Breast epithelium (tissue), 4 donors: ENCODE measurements at places on chromosomes 2 and 18. TPM values are rescaled to one million over a fixed set of nuclear protein-coding genes. Genes with fewer than 3 reads are reported as not detected.
A peak's percentile ranks its signal among the peaks of the same experiment; 100 is the strongest.

GRCh38 chr2:109545828-109546713, 67.7 kb downstream of the SEPTIN10 start:
- DNase-seq: no peak

GRCh38 chr18:32422201-32422600, 48.5 kb downstream of the GAREM1 start:
- no peak for DNase-seq

GRCh38 chr18:76433788-76434187, 61.3 kb downstream of the ZNF516 start:
- no peak for DNase-seq

GRCh38 chr2:193690572-193690971, 1495.8 kb upstream of the TMEFF2 start:
- no peak for DNase-seq

The MPP4 gene
- total RNA-seq: 0.29 TPM

DNA sequence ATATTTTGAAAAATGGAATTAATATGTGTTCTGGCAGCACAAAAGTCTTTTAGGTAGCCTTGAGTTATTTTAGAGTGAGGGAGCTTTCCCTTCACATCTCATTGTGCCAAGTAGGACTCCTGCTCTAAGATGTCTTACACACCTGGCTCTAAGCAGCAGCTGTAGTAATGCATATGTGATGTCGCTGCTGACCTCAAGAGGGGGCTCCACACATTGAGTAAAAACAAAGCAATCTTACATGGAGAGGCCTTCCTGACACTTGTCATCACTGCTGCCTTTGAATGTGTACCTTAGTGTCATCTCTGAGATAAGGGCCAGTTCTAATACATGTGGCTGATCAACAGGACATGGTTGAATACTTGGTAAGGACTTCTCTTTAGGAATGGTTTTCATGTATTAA, 75.8 kb downstream of the ACTR3 start:
- DNase-seq: no peak

GRCh38 chr2:170715062-170715931, at the start of gene SP5:
Gene SP5, plus strand, starts transcription at chr2:170715337. Its CDS starts 176 bp downstream, at chr2:170715513.
- DNase-seq: peak; percentile 52

The ZSWIM2 gene
- total RNA-seq: 0.32 TPM

- no peak for DNase-seq
Measured at GRCh38 chr2:25557179-25558036, 116.0 kb downstream of the DTNB start.

DNA sequence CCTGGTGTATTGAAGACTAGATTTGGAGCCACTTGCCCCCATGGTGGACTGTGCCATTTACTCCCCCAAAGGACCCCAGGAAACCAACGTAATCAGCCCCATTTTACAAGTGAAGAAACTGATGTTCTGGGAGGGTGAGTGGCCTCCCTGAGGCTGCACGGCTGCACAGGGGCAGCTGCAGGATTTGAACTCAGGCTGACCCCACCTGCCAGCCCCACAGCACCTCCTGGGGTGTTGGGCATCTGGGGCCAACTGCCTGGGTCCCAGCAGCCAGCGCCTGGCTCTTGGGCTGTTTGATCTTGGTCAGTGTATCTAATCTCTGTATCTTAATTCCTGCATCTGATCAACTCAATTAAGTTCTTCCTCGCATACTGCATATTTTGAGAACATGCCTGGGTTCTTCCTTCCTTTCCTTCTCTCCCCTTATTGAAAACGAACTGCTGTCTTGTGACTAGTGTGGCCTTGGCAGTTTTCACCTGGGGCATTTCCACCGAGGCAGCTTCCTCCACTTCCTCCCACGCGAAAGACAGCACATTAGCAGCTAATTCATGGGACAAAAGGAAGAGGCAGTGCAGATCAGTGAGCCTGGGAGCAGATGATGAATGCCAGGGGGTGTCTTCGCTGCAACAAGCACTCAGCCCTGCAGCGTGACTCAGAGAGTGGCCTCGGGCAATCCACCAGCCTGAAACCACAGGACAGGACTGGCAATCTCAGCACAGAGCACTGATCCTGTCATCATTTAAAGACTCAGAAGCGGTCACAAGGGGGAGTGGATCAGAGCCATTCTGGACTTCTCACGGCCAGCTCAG, 184.1 kb upstream of the RAB12 start:
- DNase-seq: no peak

GRCh38 chr18:46821856-46822711, 65.2 kb upstream of the ST8SIA5 start:
- no peak for DNase-seq

GRCh38 chr2:108270768-108271506, 17.8 kb upstream of the SULT1C2 start:
- no peak for DNase-seq

DNA sequence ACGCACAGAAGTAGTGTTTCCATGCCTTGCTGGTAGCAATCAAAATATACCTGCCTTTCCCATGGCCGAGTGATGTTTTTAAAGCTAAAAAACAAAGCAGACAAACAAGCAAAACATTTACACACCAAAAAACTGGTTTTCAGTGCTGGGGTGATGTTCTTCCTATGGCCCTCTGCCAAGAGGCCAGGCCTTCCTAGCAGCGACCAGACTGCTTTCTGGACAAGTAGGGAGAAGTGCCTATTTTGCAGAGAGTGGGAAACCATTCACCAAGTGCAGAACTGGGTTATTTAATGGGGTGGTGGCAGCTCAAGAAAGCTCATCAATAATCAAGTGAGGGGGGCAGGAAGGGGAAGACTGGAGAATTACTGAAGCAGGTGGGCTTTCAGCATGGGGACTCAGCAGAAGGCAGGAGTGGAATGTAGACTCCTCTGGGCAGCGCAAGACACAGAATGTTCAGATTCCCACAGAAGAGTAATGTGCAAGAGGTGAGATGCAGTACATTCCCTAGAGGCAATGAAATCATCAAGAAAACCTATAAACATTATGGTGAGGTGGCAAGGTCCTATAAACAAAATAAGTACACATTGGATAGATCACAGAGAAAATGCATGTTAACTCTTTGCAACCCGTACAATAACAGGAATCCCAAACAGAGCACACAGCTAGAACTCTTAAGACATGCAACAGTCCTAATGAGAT, 44.0 kb downstream of the CPO start:
- DNase-seq: no peak

The MYO3B gene
- 0.16 TPM for total RNA-seq

The MEP1B gene
- total RNA-seq: 0.33 TPM

DNA sequence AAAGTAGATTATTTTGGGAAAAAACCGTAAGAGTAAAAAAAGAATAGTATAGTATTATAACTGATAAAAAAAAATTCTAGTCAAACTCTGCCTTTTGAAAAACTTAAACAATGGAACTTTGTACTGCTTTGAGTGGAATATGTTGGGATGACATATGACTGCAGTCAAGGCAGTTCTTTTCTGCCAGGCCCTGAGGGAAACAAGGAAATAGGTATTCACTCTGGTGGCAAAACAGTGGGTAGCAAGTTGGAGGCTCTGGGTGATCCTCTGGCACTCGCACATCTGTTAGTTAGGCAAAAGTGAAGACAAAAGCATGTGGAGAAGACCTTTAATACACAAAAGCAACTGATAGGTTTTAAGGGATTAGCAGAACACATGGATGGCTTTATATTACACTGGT, 102.2 kb downstream of the ARHGEF33 start:
- no peak for DNase-seq

The MROH2A gene
- not detected for total RNA-seq

- DNase-seq: no peak
Measured at GRCh38 chr2:20357638-20358389, 7.2 kb upstream of the PUM2 start.

The RTP5 gene
- not detected for total RNA-seq

The OR6B2 gene
- total RNA-seq: not detected

The GYPC gene
- total RNA-seq: 181 TPM

DNA sequence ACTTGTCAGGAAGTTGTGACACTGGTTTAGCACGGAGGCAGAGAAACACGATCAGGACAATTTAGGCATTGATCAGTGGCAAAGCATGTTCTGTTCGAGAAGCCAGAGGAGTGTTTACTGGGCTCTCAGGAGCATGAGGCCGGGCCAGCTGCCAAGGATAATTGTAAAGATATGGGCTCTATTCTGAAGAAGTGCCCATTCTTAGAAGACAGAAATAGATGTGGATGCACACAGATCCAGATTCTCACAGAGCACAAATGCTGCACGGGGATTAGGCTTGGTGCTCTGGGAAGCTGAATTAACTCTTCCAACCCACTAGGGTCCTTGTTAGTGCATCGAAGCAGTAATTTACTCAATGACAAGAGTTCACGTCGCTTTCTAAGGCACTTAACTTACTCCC, 16.2 kb downstream of the AFF3 start:
- no peak for DNase-seq

- DNase-seq: no peak
Measured at GRCh38 chr2:85644909-85645308, 23.1 kb downstream of the SFTPB start.
